ENCODE measurements at places on chromosomes 4 and X.

GRCh38 chrX:123964156-123964834 is 2.8 kb downstream of the STAG2 start:
- no peak for DNase-seq

DNA sequence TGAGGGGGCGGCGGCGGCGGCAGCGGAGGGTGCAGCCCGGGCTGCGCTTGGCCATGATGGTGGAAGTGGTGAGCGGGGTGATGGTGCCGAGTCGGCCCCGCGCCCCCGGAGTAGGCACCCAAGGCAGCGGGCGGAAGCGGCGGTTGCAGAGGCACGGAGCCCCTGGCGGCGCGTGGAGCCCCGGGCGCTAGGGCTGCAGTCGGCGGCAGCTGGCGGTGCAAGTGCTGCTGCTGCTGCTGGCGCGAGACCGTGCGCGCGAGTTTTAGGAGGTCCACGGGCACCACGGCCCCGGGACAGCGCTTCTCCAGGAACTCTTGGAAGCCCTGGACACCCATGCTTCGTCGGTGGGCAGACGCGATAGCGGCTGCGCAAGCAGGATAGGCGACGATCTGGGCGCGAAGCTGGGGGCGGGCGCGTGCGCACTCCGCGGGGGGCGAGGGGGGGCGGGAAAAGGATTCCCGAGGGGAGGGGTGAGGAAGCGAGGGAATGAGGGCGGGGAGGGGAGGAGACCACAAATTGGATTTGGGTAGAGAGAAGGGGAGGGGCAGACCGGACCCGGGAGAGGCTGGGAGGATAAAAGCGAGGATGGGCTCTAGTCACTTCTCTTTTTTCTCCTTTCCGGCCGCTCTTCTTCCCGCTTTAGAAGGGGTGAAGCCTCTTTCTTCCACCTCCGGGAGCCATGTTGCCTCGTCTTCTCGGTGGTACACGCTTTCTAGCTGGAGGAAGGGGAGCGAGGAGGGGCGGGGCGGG is at the start of gene FAM120C:
Gene FAM120C, minus strand, starts transcription at position 391 of the 750 bp plus-strand sequence. Its CDS starts 56 bp downstream, at position 335.
- peak; percentile 37 for DNase-seq

DNA sequence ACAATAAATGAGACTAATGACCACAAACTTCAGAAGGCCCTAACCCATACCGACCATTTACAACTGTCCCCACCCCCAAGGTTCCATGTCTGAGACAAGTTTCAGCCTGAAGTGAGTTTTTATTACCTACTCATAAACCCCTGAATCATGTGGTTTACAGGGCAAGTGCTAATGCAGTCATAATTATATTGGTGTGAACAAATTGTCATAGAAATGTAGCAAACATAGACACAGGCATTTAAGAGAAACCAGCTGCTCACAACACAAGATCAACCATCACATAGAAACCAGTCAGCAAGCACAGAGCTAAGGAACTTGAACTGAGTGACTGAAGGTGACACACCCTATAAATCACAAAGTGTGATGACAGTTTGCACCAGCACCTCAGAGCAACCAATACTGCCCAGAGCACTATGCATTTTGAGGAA is 173.8 kb upstream of the MID1 start:
- no peak for DNase-seq

- no peak for DNase-seq
Observed at GRCh38 chr4:176769514-176769913, 23.2 kb downstream of the VEGFC start.

GRCh38 chrX:24493740-24494581 is 28.9 kb downstream of the PDK3 start:
- no peak for DNase-seq

- no peak for DNase-seq
Observed at GRCh38 chr4:116628598-116628997, 456.8 kb downstream of the TRAM1L1 start.

DNA sequence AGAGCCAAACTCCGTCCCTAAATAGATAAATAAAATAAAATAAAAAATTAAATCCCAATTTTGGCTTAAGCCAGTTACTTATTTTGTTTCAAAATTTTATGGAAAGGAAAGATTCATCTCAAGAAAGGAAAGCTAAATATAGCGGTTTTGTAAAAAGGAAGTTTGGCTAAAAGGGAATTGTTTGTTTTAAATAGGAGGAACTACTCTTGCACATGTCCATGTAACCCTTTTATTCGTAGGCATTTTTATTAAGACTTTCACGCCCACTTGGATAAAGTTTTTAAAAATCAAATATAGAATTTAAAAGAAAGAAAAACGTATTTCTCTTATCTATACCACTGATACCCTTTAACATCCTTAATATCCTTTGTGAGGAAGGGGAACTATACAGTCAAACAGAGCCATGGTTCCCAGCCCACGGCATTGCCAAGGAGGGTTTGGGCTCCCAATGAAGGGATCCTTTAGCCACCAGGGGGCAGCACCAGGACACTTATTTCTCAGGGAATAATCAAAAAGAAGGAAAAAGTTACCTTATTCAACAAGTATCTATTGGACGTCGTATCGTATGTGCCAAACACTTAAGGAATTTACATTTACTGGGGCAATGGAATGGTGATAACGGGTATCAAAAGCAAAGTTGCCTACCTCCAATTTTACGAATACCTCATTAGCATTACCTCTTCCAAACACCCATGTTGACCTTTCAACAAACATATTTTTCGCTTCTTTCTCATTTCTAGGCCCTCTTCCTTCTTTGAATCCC is 27.7 kb downstream of the CDKN2AIP start:
- peak; percentile 73 for DNase-seq

- DNase-seq = no peak
Observed at GRCh38 chrX:126552313-126553022, at the start of gene DCAF12L1. Gene DCAF12L1, minus strand, starts transcription at chrX:126552814. Its CDS starts 206 bp downstream, at chrX:126552608.

DNA sequence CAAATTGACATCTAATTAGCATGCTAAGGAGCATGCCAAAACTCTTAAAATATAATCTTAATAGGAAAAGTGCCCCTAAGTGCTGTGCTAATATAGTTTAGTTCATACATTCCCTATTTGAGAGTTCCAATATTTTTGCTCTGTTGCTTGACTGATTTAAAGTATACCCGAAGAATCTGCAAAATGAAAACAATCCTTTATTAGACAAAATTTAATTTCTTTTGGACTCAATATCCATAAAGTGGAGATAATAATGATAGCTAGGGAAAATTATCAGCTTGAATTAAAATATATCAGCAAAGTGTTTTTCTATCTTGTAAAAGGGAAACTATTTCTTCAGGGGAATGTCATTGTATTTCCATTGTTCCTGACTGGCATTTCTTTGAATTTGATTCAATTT is 196.0 kb upstream of the NPY2R start:
- no peak for DNase-seq

- no peak for DNase-seq
Observed at GRCh38 chr4:87657525-87657924, 7.4 kb downstream of the DMP1 start.

DNA sequence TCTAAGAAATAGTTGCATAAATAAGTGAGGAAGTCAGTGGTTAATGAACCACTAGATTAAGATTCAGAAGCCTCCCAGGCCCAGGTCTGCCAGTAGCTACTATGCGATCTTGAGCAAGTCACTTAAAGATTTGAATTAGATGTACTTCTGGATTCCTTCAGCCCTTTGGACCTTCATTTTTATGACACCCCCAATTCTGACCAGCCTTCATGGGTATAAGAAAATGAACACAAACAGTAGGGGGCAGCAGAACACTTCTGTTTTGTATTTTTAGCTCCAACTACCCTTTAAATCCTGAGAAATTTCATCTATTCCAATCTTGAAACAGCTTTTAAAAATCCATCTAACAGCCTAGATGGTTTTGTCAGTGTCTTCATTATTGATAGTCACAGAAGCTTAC is 19.0 kb downstream of the TMEM47 start:
- no peak for DNase-seq

- DNase-seq = no peak
Observed at GRCh38 chr4:98519268-98519977, 139.0 kb downstream of the TSPAN5 start.

DNA sequence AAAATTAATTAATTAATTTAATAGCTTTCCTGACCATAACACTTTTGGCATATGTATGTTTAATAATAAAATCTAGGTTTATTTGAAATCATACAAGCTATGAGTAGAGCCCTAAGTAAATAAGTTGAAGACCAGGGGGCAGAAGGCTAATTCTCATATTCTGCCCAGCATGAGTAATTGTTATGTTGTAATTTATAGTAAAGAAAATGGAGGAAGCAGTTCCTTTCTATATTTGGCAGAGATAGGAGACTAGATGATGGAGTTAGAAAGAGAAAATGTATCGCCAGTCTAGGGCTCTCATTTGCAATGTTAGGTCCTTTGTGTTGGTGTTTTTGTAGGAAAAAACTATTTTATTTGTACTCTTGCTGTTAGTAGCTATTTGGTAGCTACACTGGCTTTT is 89.1 kb downstream of the FNIP2 start:
- no peak for DNase-seq

DNA sequence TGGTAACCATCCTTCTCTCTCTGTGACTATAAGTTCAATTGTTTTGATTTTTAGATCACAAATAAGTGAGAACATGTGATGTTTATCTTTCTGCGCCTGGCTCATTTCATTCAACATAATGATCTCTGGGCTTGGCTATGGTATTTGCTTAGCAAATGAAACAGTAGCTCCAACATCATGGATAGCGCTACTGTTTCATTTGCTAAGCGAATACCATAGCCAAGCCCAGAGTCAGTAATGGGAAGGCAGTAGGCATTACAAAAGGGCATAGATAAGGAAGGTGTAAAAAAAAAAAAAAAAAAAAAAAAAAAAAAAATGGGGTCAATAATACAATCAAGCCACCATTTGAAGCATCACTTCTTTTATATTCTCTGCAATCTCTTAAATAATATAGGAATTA is 469.0 kb upstream of the ATOH1 start:
- no peak for DNase-seq

DNA sequence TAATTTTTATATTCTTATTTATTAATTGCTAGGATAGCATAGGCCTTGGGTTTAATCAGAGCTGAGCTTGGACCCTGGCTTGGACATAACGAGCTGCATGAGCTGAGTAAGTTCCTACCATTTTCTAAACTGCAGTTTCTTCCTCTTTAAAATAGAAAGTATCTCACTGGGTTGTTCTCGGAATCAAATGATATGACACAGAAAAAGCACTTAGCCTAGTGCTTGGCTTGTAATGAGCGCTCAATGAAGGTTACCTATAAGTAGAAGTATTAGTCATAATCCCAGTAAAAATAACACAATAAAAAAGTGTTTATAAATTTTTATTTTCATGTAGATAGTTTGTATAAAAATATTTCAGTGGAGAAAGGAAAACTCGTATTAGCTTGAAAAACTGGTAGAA is 113.3 kb upstream of the PDLIM3 start:
- no peak for DNase-seq

DNA sequence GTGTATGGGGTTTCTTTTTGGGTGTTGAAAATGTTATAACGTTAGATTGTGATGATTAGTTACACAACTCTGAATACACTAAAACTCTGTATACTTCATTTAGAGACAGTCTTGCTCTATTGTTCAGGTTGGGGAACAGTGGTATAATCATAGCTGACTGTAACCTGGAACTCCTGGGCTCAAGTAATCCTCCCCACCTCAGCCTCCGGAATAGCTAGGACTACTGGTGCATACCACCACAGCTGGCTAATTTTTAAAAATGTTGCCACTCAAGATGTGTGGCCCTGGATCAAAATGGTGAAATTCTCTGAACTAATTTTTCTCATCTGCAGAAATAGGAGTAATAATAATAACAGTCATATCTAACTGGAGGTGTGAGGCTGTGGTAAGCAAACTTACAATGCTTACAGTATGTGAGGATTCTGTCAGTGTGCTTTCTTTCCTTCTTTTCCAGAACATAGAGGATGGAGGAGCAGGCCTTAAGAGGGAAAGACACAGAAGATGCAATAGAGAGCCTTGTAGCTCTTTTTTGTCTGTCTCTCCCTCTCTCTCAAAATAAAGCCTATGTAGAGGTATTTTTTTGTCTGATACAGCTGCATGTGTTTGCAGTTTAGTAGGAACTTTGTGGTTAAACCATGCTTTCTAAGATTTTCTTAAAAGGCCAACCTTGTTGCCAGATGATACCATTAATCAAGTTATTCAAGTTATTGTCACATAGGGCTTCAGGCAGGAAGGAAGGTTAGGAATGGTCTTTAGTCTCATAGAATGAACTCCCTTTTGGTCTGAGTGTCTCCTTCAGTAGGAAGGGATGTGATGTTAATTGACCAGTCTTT is 7.5 kb downstream of the ADD1 start:
- no peak for DNase-seq

DNA sequence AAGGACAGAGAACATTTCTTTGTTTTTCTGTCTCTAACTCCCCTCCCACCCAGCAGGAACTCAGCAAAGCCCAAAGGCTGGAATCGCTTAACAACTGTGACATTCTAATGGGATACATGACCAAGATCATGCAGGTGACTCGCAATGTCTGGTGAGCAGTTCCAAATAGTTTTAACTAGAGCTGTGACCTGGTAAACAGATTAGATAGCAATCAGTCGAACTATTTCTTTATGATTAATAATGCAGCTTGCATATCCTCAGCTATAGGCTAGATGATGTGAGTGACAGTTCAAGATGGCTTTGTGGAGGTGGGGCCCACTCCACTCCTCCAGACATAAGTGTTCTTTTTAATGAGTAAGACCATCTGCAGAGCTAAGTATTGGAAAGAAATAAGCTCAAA is 20.0 kb upstream of the GABRE start:
- no peak for DNase-seq

Data from stimulated activated CD8-positive, alpha-beta memory T cell treated with anti-CD3 and anti-CD28 coated beads, Interleukin-4, amount 100 ng/mL, for 1 hour (primary cell).